Activated CD4-positive, alpha-beta memory T cell treated with anti-CD3 and anti-CD28 coated beads for 36 hours (primary cell): ENCODE measurements at places on chromosomes 11 and 22. TPM values are rescaled to one million over a fixed set of nuclear protein-coding genes. Genes with fewer than 3 reads are reported as not detected.

CALCA gene
- total RNA-seq = not detected

SLC2A11 gene
- 8.9 TPM for total RNA-seq

INPPL1 gene
- 96.9 TPM for total RNA-seq

SAA4 gene
- total RNA-seq = not detected

CARNS1 gene
- 2.3 TPM for total RNA-seq

C22orf15 gene
- total RNA-seq = 0.31 TPM

SELENOH gene
- total RNA-seq = 252 TPM

KRTAP5-7 gene
- not detected for total RNA-seq

RIBC2 gene
- total RNA-seq = 9.4 TPM

TIGD3 gene
- 0.73 TPM for total RNA-seq

PPP2R1B gene
- 51.1 TPM for total RNA-seq

ABTB2 gene
- total RNA-seq = 1.9 TPM

LRP4 gene
- 0.05 TPM for total RNA-seq

SLC1A2 gene
- total RNA-seq = not detected

OVCH2 gene
- total RNA-seq = not detected

SNRPD3 gene
- 131 TPM for total RNA-seq

YAP1 gene
- total RNA-seq = 0.71 TPM

YPEL4 gene
- 0.73 TPM for total RNA-seq

C11orf16 gene
- not detected for total RNA-seq

NUDT8 gene
- total RNA-seq = 23.3 TPM

OR2D2 gene
- total RNA-seq = not detected

PNPLA3 gene
- 0.31 TPM for total RNA-seq

PRR33 gene
- not detected for total RNA-seq

TH gene
- not detected for total RNA-seq

LRRC55 gene
- not detected for total RNA-seq
